Foreskin keratinocyte (primary cell): ENCODE measurements at places on chromosomes 4 and X.

DNA sequence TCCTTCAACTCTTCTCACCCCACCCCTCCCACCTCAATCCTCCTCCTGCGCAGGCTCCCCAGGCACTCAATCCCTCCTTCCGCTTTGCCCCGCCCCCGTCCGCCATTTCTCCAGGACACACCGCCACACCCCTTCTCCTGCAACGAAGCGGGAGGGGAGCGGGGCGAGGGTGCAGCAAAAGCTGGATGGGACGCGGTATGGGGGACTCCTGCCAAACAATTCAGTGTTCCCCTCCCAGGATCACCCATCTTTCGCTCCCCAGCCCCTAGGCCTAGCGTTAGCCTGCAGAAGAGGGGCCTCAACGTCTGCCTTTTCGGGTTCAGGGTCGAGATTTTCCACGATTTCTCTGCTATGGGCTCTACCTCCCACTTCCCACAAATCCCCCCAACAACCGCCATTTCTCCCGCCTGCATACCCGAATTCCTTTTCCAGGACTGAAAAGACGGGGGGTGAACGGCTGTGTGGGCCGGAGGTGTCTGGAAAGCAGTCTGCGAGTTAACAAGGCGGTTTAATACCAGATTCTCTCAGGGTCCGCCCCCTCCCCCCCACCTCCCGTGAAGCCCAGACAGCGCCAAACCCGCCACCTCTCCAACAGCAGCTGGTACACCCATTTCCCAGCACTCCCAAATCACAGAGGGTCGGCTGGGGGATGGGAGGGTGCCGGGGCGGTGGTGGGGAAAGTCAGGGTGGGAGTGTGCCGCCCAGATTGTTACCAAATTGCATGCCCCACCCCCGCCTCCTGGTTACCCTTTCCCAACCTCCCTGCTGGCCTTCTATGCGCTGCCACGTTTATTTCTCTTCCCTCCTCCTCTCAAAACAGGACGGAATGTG is 774 bp downstream of the ARMCX2 start:
- peak; percentile 14 for DNase-seq

GRCh38 chr4:88230969-88231771 is 53.2 kb downstream of the PPM1K start:
- DNase-seq, result no peak

DNA sequence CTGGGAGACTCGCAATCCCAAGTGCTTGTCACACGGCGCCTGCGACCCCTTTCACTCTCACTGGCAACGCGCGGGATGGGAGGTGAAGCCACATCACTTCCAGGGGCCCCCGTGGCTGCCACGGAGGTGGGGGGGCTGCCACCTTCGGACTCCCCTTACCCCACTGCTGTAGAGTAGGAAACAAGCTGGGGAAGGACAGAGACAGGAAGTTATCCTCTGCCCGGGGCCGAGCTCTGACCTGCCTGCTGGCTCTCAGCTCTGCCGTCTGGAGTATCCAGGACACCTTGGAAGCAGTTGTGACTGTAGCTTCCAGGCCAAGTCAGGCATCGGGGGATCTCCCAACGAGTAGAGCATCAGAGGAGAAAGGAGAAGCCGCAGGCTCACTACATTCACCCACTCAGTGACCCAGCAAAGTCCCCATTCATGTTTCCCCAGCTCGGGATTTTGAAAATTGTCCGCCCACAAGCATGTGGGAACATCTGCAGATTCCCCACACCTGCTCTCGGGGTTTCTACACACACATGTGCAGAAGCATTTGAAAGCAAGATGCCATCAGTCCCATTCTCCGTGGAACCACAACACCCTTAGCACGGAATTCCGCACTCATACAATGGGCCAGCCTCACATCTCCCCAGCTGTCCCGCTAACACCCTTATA is 10.8 kb downstream of the PDZD4 start:
- no peak for DNase-seq

- DNase-seq, result peak; percentile 2
These were observed 103.6 kb upstream of the ADGRG2 start for GRCh38 chrX:19225909-19226308.

GRCh38 chrX:154602226-154602625 is 16.9 kb downstream of the CTAG1B start:
- no peak for DNase-seq

DNA sequence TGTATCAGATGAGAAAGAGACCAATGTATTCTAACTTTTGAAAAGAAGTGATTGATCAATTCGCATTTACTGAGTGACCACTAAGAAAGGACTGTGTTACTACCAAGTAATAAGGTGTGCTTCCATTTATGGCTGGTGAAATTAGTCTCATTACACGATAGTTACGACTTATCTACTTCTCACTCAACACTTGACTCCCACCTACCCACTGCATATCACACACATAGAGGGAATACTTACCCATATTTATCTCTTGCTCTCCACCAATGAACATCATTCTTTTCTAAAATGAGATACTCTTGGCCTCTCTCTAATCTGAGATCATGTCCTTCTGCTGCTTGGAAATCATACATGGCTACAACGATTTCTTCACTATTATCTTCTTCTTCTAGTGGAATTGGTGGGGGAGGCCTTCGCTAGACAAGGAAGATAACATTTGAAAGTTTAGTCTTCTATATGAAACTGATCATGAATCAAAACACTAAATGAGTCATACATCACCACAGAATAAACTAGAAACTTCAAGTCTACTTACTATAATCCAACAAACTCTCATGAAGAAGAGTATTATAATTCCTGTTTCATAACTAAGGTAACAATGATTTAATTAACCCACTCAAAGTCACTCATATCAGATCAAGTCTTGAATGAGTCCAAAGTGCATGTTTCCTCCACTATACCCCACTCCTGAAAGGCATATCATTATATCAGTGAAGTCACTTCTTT is 33.7 kb upstream of the TXK start:
- no peak for DNase-seq

GRCh38 chr4:70687392-70687791 is 940 bp upstream of the UTP3 start:
- no peak for DNase-seq

DNA sequence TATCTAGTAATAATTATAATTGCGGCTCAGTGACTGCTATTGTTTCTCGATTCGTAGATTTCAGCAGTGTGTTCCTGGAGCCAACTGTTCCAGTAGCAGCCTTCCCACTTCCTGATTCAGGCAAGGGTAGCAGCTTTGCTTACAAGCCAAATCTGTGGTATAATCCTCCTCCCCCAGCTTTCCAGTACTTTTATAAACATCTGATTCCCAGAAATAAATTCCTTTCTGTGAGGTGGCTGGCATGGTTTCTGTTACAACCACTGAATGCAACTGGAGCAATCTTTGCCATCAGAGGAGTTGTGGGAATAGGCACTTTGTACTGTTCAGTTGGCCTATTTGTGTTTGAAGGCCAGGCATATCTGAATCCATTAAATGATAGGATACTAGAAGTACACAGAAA is 80.0 kb downstream of the GLRA3 start:
- DNase-seq, result no peak

GRCh38 chr4:77229433-77229832 is 72.4 kb downstream of the CCNG2 start:
- peak; percentile 54 for DNase-seq

- DNase-seq, result no peak
These were observed at the start of gene SLC25A43 for GRCh38 chrX:119398974-119399771. Gene SLC25A43, plus strand, starts transcription at chrX:119399336. Its CDS starts 68 bp downstream, at chrX:119399404.

DNA sequence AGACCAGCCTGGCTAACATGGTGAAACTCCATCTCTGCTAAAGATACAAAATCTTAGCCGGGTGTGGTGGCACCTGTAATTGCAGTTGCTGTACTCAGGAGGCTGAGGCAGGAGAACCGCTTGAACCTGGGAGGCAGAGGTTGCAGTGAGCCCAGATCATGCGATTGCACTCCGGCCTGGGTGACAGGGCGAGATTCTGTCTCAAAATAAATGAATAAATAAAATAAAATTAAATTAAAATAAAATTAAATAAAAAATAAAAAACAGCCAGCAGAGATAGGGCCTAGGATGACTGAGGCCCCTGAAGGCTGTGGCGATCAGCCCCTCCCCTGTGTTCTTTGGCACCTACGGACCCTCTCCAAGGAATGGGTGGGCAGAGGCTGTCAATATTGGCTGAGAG is 22.8 kb upstream of the IL3RA start:
- DNase-seq, result no peak

DNA sequence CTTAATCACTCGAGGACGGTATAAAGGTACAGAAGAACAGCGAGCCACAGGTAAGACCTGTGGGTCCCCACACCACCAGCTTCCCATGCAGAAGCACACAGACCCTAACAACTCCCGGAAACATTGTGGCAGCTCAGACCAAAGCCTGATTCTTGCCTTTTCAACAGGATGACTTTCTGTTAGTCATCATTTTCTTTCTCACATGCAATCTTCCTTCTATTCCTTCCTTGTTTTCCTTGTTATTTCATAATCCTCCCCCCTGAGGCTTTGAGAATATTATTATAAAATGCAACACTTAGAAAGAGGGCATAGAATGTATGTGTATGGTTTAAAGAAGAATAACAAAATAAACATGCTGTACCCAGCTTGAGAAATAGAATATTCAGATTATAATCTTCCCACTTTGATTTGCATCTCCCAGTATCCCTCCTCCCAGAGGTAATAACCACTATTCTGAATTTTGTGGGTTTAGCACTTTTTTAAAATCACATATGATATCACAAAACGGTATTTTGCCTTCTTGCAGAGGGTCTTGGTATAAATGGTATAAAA is 100.9 kb downstream of the FHDC1 start:
- peak; percentile 56 for DNase-seq

GRCh38 chr4:39613093-39613656 is 25.5 kb downstream of the SMIM14 start:
- no peak for DNase-seq

DNA sequence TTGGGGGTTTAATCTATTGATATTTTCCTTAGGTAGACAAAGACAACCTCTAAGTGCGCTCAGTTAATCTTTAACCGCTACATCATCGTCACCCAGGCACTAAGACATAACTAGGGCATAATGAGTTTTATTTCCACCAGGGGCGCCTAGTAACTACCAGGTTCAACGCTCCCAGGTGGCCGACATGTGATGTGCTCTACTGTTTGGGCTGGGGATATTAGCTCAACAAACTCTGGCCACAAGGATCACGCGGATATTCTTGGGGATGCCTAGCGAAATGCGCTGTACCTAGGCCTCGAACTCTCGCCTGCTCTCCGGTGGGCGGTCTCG is 915 bp upstream of the RAB33B start:
- DNase-seq, result peak; percentile 81

DNA sequence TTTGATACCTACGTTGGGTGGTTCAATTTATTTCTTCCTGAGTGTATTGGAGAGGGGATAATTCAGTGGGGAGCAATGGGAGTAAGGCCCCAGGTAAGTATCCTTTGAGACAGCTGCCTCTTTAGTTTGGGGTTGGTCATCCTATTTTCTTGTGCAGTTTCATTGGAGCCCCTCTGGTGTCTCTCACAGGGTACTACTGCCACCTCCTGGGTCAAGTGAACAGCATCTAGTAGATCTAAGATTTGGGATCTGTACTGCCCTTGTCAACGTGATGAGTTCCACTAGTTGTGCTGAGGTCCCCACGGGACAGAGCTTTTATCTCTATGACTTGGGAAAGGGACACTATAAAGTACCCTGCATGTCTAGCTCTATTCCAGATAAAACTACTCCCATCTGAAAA is 80.6 kb downstream of the PBDC1 start:
- no peak for DNase-seq

DNA sequence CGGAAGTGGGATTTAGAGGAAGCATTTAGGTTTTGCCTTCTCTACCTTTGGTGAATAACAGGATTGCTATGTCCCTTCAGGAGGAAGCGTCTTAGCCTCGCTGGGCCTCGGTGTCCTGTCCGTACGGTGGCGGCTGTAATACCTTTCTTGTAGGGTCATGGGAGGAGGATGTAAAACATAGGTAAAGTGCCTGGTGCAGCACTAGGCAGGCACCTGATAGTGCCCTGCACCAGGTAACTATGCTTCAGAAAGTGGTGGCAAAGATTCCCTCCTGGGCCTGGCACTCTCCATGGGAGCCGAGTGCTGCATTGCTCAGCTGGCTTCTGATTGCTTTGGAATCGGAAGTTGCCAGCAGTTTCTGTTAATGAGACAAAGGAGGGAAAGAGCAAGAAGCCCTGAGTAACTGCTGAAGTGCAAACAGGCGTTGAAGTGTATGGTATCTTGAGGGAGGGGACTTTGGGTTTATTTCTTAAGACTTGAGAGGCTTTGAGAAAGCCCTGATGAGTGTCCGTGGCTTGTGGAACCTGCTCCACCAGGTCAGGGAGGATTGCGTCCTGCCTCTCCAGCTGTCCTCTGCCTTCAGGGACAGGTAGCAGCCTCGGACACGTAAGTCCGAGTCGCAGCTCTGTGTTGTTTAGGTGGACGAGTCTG is 45.8 kb downstream of the TBC1D14 start:
- peak; percentile 65 for DNase-seq

DNA sequence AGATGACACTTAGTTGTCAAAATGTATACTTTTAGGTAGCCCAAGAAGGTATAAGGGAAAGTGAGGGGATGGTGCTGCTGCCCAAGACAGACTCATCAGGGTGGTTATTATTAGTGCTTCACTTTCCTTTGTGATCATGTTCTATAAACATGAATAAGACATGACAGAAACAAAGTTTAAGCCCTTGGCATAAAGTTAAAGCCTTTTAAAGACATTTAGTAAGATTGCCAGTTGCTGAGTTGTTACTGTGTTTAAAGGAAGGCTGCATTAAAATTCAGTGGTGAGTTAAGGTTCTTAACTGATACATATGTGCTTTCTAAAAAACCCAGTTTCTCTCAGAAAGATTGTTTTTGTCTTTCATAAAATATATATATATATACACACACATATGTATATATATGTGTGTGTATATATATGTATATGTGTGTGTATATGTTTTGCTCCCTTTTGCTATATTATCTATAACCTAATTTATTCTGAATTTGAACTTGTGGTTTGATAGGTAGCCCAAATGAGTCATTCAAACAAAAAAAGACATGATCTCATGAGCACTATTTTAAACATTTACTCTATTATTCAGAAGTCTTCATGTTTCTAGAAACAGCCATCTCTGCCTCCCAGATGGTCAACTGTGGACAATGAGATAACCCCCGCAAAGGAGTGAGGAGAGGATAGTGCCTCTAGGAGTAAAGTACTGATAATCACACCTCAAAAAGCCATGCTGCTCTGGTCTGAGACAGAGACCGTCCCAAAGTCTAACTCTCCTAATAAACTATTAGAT is 98.1 kb upstream of the OTUD4 start:
- no peak for DNase-seq

- DNase-seq, result no peak
These were observed 2.0 kb upstream of the CXCL9 start for GRCh38 chr4:76009311-76009710.

DNA sequence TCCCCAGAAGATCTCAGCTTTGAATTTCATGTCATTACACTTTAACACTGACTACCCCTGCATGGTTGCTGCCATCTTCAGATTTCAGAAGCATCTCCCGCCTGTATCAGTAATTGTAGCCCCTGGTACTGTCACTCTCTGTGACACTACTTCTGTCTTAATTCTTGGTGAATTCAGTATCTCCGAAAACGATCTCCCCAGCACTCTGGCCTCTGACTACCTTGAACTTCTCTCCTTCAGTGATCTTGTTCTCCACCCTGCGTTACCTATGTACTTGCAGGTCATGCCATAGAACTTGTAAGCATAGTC is 53.8 kb upstream of the ABCG2 start:
- DNase-seq, result no peak

GRCh38 chr4:1072830-1073446 is 40.4 kb downstream of the RNF212 start:
- no peak for DNase-seq

- no peak for DNase-seq
These were observed 1.1 kb upstream of the MRPL1 start for GRCh38 chr4:77861495-77861894.

GRCh38 chr4:47788126-47788525 is 49.7 kb downstream of the CORIN start:
- DNase-seq, result no peak

- DNase-seq, result no peak
These were observed 3.3 kb downstream of the C4orf54 start for GRCh38 chr4:99654361-99654761.
